ENCODE measurements at places on chromosomes 12 and 14.
A peak's percentile ranks its signal among the peaks of the same experiment; 100 is the strongest.

GRCh38 chr12:124431971-124432370 is 135.4 kb downstream of the NCOR2 start:
- no peak for DNase-seq

DNA sequence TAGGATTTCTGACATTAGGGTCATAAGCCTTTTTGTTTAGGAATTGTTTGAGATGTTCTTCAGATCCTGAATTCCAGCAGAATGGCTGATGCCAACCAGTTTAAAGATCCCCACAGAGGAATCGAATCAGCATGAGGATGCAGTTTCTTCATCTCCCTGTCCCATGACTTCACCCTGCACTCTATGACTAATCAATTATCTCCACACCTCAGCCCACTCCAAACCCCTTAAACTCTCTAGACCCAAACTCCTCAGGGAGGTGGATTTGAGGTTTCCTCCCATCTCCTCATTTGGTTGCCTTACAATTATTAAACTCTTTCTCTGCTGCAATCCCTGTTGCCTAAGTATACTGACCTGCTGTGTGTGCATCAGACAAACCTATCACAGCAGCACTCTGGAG is 86.5 kb upstream of the CRY1 start:
- DNase-seq, result no peak

- DNase-seq, result no peak
Measured at GRCh38 chr12:19107750-19108149, 21.8 kb upstream of the PLEKHA5 start.

GRCh38 chr14:92487513-92488133 is 26.0 kb upstream of the RIN3 start:
- no peak for DNase-seq

GRCh38 chr14:73627151-73627558 is 14.8 kb downstream of the ACOT6 start:
- DNase-seq, result no peak

GRCh38 chr12:5498076-5498475 is 66.2 kb downstream of the NTF3 start:
- no peak for DNase-seq

DNA sequence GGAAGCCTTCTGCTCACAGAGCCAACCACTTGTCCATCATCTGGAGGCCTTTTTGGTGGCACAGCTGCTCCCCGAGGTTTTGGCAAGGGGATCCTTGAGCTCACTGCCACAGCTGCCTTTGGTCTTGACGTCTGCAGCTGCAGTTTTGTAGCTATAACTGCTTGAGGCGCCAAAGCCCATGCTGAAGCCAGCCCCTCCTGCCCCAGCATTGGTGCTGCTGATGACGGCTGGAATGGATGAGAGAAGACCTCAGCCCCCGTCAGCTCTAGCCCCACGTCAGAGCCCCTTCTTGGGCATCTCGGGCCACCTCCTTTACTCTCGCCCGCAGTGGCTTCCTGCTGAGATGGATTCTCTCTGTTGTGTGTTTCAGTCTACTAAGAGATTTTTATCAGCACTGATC is 12.3 kb upstream of the KRT74 start:
- peak; percentile 34 for DNase-seq

DNA sequence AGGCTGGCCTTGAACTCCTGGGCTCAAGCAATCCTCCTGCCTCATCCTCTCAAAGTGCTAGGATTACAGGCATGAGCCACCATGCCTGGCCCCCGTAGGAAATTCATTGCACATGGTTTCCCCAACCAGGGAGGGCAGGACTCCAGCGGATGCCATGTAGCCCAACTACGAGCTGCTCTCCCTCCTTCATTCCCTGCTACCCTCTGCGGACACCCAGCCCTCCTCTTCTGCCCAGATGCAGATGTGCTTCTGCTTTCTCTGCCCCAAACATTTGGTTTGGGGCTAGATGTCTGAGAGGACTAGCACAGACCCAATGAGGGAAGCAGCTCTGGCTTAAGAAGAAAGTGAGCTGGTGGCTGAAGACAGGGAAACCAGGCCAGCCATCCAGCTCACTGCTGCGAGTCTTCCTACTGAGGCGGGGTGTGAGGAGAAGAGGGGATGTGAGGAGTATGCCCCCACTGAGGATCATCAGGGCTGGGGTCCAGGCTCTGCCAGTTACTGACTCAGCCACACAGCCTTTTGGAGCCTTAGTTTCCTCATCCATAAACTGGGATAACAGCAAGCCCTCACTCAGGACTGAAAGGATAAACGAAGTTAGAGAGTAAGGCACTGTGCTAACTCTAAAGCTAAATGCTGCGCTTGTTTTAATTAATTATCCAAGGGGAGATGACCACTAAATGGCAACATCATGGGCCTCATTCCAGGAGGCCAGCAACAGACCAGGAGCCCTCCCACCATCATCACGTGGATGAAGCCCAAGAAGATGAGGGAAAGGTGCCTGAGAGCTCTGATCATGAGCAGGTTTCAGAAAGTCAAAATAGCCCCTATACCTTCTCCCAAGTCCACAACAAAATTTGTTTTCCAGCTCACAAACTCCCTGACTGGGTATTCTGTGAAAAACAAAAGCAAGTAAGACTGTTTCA is 10.9 kb downstream of the CTDSP2 start:
- no peak for DNase-seq

DNA sequence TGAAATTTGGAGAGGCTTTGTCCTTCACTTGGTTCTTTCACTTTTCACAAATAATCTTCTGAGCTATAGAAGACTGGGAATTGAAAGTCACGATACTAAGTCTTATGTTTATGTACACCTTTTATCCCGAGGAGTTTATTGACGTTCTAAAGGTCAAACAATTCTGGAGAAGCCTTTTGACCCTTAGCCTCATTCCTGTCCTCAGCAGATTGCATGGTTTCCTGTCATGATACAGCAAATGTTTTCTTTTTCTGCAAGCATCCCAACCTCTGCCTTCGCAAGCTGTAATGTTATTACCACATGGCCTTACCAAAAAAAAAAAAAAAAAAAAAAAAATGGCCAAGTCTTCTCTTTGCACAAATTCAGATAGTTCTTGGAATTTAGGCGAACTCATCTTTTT is 411.7 kb upstream of the FLRT2 start:
- no peak for DNase-seq

DNA sequence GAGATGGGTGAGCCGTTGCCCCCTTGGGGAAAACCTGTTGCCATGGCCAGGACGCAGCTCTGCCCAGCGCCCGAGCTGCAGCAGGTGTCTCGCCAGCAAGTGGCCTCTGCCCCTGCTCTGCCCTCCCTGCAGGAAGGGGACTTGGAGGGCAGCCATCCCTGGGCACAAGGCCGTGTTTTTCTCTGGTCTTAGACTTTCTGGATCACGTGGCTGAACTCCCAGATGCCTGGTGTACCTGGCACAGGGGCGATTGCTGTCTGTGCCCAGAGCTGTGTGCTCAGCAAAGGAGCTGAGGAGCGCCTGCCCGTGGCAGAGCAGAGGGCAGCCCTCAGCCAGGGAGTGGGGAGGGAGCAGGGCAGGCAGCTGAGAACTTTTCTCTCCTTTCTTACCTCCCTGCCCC is 38.0 kb downstream of the TMEM63C start:
- no peak for DNase-seq

DNA sequence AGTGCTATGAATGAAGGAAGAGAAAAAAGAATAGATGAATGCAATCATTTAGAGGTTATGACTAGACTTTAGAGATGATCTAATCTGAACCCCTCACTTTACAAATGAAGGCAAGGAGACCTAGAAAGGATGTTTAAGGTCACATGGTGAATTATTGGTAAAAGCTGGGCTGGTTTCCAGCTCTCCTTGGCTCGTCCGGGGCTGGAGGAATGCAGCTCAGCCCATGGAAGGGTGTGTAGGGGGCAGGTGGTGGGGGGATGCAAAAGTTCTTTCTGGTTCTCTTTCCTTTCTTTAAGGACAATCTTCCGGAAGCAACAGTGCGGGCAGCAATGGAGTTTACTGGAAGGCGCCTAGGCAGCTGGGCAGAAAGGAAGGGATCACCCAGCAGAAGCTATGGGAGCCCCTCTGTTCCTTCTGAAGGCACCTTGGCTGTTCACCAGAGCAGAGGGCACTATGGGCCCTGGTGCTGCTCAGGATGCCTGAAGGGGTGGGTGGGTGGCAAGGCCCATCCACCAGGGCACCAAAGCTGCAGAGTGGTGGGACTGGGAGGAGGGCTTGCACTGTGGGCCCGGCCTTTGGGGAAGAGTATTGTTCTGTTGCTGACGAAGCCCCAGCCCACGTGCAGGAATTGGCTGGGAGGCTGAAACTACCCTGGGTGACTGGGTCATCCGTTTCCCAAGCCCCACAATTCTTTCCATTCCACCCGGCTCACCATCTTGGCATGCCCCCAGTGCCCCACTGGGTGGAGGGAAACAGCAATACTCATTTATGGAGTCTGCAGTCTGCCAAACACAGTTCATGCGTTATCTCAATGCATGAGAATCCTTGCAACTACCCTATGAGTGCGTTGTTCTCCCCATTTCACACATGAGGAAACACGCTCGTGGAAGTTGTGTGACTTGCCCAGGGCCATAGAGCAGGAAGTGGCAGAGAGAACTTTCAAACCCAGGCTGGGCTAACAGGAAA is 78.2 kb downstream of the IRF2BPL start:
- DNase-seq, result no peak

DNA sequence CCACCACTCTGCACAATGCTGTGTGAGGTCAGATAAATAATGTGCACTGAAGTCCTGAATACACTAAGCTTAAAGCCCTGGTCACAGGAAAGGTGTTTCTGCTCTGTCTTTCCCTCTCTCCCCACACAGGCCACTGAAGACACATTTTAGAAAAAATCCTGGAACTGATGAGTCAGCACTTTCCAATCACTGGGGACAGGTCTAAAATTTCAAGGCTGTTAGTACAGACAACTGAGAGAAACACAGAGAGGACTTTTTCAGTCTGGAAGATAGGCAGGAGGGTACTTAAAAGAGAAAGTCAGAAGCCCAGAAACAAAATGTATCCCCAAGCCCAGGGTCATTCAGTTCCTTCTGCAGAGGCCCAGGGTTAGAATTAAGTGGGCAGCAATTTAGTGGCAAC is 333.9 kb upstream of the CCDC196 start:
- DNase-seq, result peak; percentile 37

- DNase-seq, result no peak
Measured at GRCh38 chr12:112439769-112440168, 21.0 kb downstream of the PTPN11 start.

- no peak for DNase-seq
Measured at GRCh38 chr14:92625213-92625612, 111.6 kb downstream of the RIN3 start.

- no peak for DNase-seq
Measured at GRCh38 chr14:53529519-53529918, 376.4 kb upstream of the DDHD1 start.

GRCh38 chr12:122148657-122149056 is 25.4 kb downstream of the IL31 start:
- no peak for DNase-seq

DNA sequence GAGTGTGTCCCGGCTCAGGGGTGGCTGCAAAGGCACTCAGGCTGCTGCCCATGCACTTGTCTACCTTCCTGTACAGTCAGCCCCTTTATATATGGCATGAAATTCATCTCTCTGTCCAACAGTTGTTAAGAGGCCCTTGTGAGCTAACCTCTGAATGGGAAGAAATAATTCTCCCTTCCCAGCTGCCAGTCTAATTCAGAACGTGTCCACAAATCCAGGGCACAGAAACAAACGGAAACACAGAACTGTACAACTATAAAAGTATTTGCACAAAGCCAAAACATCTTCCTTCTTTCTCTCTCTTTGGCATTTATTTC is 849 bp downstream of the KRT5 start:
- no peak for DNase-seq

- no peak for DNase-seq
Measured at GRCh38 chr14:50545618-50546017, 13.2 kb upstream of the MAP4K5 start.

DNA sequence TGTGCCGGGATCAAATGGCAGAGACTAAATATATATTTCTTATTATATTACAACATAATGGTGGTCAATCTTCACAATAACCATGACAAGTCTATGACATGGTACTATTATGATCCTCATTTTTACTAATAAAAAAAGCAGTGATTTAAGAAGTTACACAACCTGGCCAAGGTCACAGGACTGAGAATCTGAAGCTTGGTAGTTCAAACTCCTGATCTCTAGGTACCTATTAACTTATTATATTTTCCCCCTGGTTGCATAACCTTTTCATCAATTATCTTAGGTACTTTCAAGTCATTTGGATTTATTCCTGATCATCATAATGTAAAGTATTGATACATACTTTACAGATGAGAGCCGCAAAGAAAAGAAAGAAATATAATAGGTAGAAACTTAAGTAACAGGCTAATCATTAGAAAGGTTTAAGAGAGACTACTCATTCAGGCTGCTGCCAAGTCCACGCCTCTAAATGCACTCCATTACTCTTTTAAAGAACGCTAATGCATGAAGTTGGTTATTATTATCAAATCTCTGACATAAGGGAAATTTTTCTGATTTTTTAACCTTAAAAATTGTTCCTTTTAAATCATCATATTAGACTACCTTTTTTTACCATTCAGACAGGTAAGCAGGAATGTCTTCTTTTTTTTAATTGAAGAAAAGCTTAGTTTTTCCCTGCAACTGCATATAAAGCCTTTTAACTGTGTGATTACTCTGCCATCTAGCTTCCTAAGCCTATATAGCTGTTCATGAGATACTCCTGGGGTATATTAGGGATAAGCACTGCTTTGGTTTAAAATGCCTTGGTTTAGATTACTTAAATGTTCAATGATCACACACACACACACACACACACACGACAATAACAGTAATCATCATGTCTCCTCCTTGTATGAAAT is 35.6 kb downstream of the RPS29 start:
- no peak for DNase-seq

- DNase-seq, result no peak
Measured at GRCh38 chr14:95215094-95215725, 57.9 kb upstream of the DICER1 start.

- DNase-seq, result no peak
Measured at GRCh38 chr12:42498549-42499247, 90.8 kb downstream of the PRICKLE1 start.

DNA sequence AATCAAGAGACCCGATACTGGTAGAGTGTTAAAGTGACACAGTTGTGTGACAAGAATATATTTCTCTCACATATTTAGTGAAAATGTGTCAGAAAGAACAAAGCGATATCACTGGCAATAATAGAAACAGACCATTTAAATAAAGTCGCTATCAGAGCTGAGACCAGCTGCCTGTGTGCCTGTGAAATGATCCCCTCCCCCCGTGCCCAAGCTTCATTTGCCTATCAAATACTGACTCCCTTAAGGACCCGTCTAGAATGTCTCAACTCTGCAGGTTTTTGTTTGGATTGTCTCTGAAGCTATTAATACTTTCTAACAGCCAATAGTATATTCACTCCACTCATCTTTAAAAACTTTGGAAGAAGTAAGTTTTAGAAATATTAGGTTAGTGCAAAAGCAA is 98.9 kb downstream of the EGLN3 start:
- DNase-seq, result no peak
